HTR-8/SVneo (cell line): ENCODE measurements at places on chromosomes 4 and X.

- DNase-seq, result no peak
Observed at GRCh38 chr4:56959100-56959499, 18.3 kb downstream of the NOA1 start.

GRCh38 chr4:110815950-110816349 is 193.1 kb upstream of the PITX2 start:
- DNase-seq, result no peak

GRCh38 chrX:23380581-23380980 is 45.9 kb downstream of the PTCHD1 start:
- no peak for DNase-seq

DNA sequence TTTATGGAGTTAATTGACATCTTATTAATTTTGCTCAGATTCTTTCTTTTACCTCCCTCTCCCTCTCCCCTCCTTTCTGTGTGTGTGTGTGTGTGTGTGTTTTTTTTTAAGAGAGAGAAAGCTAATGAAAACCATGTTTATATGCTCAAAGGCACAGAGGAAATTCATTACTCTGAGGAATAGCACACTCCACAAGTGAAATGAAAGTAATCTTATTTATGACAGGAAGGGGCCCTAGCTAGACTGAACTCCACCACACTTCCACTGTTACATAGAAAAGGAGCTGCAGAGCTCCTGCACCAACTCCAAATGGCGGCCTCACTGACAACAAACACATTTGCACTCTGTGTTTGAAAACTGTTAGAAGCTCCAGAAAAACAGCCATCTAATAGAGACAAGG is 150.6 kb downstream of the RASL11B start:
- no peak for DNase-seq

GRCh38 chr4:126616795-126617194 is 1016.0 kb upstream of the INTU start:
- no peak for DNase-seq

- DNase-seq, result no peak
Observed at GRCh38 chr4:105641845-105642244, 66.6 kb downstream of the INTS12 start.

DNA sequence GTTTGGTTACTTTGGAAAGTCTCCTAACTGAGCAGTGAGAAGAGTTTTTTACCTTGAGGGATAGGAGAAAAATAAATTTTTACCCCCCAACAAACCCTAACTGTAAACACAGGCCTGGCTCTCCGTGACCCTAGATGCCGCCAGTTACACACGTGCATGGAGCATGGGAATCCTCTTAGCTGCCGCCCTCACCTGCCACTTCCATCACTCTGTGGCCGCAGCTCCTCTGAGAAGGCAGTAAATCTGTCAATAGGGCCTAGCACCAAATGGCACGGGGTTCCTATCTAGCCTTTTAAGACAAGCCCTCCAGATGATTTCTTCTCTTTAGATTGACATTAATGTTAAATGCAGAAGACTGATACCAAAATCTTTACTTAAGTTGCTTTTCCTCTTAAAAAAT is 330.3 kb upstream of the FAM241A start:
- no peak for DNase-seq

DNA sequence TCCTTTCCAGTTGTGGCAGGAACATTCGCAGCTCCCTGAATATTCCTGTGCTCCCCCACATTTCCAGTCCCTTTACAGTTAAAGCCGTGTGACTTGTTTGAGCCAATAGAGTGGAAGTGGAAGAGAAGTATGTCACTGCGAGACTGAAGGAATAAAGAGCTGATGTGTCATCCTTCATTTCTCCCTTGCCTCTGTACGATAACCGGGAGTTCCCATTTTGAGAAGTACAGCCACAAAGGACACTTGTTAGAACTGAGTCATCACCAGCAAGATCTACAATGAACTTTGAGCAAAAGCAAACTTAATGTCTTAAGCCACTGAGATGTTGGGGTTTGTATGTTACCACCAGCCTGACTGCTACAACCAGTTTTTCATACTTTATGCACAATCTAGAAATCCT is 92.3 kb downstream of the SPRY1 start:
- peak; percentile 36 for DNase-seq

GRCh38 chr4:155659176-155659575 is 7.5 kb upstream of the GUCY1A1 start:
- no peak for DNase-seq

- DNase-seq, result no peak
Observed at GRCh38 chrX:22118161-22118830, 86.2 kb downstream of the PHEX start.

GRCh38 chr4:3365871-3366842 is 73.3 kb downstream of the RGS12 start:
- DNase-seq, result no peak

GRCh38 chr4:74738464-74739143 is 55.7 kb downstream of the BTC start:
- no peak for DNase-seq

DNA sequence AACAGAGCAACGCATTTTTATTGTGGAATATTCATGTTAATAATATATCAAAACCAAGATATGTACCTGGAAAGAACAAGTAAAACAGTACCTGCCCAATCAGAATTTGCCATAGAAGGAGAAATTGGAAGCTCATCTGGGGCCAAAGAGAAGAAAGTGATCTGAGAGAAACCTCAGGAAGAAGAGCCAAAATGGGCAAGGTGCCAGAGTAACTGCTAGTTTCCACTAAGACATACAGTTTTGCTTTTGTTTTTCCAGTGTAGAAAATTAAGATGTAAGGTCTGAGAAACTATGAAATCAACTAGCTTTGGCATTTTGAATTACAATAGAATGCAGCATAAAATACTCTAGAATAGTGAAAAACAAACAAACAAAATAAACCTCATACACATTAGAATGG is 2201.2 kb downstream of the ARAP2 start:
- DNase-seq, result no peak

DNA sequence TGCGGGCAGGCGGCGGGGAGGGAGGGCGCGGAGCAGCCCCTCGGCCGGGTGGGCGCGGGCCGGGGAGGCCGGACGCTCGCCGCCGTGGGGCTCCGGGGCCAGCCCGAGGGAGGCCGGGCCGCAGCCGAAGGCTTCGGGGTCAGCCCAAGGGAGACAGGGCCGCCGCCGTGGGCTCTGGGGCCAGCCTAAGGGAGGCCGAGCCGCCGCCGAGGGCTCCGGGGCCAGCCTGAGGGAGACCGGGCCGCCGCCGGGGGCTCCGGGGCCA is 251 bp downstream of the KIAA0232 start:
- DNase-seq, result no peak

DNA sequence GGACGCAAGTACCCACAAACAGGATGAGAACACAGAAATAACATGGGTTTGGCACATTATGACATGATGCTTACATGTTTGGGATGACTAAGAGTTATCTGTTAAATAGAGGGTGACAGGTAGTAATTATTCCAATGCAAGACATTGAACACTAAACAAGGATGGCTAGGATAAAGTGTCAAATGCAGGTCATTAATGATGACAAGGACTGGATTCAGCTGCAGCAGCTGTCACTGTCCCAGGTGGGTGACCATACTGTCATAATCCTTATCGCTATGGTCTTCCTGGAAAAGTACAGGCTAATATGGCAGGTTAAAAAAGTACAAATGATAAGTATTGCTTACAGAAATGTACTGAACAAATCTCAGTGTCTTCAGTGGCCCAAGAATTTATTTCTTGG is 123.9 kb downstream of the ANTXR2 start:
- DNase-seq, result no peak

GRCh38 chr4:16827794-16828724 is 70.4 kb downstream of the LDB2 start:
- DNase-seq, result no peak

GRCh38 chrX:118114971-118115370 is 1.6 kb downstream of the KLHL13 start:
- no peak for DNase-seq

DNA sequence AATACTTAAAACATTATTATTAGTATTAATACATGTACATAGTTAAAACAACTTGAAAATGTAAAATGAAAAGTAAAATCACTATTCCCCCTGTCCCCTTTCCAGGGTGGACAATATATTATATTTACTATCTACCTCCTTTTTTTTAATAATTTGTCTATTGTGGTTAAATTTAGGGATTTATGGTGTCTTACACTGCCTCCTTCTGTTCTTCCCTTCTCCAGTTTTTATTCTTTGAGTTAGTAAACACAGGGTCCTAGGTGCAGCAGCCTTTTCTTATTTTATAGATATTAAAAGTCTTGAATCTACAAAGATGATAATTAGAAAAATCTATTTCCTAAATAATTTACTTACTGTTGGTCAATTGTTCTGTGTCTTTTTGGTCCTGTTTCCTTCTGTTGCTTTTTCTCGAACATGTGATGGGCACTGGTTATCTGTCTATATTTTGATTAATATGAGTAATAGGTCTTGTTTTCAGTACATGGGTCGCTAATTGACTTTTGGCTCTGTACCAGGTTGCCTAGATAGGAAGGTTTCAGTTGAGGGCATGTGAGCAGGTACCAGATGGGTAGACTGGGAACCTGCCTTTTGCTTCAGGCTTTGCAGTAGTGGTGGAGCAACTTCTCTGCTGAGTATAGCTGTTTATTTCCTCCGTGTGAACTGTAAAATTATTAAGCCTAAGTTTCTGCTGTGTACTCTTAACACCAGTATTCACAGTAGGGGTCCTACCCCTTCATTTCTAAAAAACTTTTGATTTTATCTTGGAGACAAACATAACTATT is 1.1 kb downstream of the NUDT9 start:
- no peak for DNase-seq

DNA sequence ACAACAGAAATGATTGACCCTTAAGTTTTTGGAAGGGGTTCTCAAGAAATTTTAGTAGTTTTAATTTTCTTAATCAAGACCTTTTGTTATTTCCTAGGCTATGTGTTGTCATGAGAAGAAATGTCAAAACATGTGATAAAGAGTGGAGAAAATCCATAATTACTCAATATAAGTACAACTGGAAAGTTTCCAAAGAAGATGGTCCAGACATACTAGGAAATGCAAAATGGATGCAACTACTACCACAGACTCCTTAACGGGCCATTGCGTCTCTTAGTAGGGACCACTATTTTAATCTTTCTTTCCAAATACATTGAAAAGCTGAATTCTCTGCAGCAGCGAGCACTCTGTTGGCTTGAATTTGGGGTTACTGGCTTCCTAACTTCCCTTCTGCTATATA is 148.8 kb downstream of the NWD2 start:
- DNase-seq, result no peak

DNA sequence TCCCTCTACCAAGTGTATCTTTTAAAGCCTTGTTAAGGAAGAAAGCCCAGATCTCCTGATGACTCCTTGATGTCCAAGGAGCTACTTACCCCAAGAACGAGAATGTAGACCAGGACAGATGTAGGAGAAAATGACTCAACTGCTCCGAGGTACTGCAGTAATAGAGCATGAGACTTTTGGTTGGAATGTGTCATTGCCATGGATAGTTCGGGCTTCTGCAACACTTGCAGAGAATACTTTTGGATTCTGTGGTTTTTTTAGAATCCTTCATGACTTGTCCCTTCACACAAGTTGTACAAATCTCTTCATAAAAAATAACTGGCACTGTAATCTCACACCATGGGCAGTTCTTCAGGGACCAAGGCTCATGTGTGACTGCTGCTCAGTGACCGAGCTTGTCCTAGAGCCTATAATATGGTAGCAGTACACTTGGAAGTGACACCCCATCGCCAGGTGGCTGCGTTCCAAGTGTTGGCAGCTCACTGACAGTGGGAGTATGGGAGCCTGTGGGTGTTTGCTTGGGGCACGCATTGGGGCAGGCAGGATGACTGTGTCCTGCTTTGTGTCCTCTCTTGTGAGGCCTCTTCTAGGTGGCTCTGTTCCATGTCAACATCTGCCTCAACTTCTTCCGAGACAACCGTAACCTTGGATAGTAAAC is 87.9 kb upstream of the WDR1 start:
- no peak for DNase-seq

- no peak for DNase-seq
Observed at GRCh38 chr4:31592293-31592692, 872.1 kb downstream of the PCDH7 start.

DNA sequence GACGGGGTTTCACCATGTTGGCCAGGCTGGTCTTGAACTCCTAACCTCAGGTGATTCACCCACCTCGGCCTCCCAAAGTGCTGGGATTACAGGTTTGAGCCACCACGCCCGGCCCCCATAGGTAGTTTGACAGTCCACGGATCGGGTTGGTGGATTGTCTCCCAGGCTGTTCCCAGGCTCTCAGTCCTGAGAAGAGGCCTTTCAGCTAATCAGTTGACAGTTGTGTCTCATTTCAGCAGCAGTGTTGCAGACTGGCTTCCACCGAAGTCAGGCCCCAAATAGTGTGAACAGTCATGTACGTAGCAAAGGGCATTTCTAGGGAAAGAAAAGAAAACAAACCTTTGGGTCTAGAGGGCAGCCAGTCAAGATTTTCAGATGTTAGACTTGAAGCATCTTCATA is 102.4 kb upstream of the TLR3 start:
- no peak for DNase-seq

DNA sequence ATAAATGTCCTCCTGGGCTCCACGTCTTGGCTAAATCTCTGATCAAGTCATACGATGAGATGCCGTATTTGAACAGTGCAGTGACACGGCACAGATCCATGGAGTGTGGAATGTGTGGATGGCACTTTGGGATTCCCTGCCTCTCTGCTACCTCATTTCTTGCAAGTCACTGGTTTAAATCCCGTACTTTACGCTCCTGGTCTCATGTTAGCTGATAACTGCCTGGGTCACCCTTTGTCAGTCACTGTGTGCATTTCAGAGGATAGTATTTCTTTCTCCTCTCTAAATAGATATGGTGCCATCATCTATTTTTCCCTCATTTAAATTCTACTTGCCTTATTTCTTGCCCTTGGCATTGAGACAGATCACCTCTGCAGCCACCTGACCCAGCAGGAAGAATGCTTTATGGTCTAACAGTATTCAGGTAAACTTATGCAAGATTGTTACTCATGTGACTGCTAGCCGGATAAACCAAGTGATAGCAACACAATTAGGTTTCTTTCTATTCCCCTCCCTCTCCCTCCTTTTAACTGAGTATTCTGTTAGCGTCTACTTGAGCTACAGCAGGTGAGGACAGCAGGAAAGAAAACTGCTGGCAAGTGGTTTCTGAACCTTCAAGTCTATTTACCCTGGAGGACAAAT is 2.8 kb downstream of the EGF start:
- no peak for DNase-seq

GRCh38 chr4:64079316-64079715 is 329.9 kb downstream of the TECRL start:
- no peak for DNase-seq

DNA sequence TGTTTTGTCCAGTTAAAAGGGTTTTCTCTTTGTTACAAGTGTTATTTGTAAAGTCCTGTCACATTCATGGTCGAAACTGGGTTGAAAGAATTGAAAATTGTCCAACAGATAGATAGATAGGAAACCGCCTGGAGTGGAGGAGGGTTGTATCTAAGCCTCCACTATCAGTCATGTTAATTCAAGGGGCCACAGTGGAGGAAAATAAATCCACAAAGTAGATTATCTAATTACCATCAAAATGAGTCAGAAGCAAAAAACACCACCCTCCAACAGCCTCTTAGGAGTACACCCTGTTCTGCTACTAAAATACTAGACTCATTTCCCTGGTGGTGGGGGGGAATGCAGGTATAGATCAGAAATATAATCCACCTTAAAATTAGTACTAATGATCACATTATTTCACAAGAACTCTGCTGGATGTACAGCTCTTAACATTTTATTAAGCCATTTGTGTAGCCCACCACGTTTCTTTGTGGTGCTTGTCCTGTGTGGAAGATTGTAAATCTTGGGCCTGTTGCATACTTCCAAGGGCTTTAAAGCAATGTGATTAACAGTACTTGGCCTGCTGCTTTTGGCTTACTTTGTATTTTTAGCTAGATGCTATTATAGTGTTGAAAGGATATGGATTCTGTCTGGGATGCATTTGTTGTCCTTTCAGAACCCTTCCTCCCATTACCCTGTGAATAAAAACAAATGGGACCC is 26.8 kb downstream of the RBBP7 start:
- DNase-seq, result no peak
